ENCODE measurements at places on chromosomes 4 and X. TPM values are rescaled to one million over a fixed set of nuclear protein-coding genes. Genes with fewer than 3 reads are reported as not detected.

Gene AMER1
- total RNA-seq = 3.4 TPM

Gene MEPE
- total RNA-seq = not detected

Gene MTNR1A
- total RNA-seq = not detected

Gene TKTL2
- not detected for total RNA-seq

Gene NDP
- total RNA-seq = not detected

Gene APBB2
- 52.7 TPM for total RNA-seq

Gene ADH1A
- not detected for total RNA-seq

Gene STAP1
- not detected for total RNA-seq

Gene TRIM60
- not detected for total RNA-seq

Gene RXFP1
- not detected for total RNA-seq

DNA sequence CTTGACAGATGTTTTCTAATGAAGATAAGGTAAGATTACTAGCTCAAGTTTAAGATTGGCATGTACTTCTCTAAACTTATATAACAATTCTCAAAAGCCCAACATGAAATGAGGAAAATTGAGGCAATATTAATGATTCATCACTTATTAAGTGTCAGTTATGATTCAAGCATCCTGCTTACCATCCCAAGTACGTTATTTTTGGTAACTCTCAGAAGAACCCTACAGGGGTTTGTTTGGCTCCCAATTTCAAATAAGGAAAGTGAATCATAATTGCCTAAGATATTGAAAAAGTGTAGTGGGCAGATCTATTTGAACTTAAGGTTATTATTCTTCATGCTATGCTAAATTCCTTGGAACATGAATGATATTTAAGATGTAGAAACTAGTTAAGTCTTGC, 387.9 kb upstream of the TENM3 start:
- DNase-seq = no peak

GRCh38 chr4:181161669-181162068, 1081.5 kb upstream of the TENM3 start:
- peak; percentile 7 for DNase-seq

- no peak for DNase-seq
Observed at GRCh38 chr4:117422297-117422696, 336.9 kb upstream of the TRAM1L1 start.

GRCh38 chrX:38868941-38869401, 67.7 kb downstream of the MID1IP1 start:
- no peak for DNase-seq

DNA sequence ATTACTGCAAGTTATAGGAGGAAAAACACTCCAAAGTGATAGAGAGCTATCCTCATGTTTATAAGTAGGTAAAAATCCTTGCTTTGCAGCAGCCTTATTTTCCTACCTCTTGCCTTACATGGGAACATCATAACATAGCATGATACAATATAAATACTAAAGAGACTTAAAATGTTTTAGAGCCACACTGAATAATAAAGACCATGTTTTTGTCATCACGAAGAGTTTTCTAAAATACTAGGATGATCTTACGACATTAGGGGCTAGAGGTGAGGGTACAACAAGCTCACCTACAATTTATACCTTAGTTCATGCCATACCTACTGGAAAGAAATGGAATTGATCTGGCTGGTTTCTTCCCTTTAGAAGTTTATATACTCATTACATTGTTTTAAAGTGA, 184.8 kb downstream of the FBXW7 start:
- DNase-seq = no peak

DNA sequence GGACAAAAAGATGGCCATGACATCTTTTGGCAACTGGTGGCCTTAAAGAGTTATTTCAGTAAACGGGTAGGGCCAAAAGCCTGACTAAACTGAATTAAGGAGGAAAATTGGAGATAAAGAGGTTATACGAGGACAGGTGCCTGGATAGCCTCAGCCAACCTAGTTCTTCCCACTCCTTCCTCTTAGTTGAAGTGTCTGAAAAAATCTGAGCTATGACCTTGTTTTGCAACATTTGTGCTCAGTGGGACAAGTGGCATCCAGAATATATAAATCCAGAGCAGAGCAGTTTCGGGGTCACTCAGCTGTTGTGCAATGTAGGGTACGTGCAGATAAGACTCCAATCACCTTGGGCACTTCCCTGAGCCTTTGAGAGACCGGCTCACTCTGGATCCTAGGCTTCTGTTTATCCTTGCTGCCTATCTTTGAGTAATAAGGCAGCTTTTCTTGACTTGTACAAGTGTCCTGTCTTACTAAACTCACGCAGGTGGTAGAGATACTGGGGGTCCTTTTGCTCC, 50.2 kb upstream of the MORC4 start:
- no peak for DNase-seq

GRCh38 chr4:113049421-113050370, at the start of gene ANK2:
TSS of gene ANK2 (plus strand) at chr4:113049653. CDS start at chr4:113049729, 76 bp downstream.
- DNase-seq = no peak

- DNase-seq = no peak
Observed at GRCh38 chr4:122476126-122476525, 19.6 kb upstream of the IL2 start.

GRCh38 chr4:55635741-55636655, at the start of gene NMU:
TSS of gene NMU (minus strand) at chr4:55636298. CDS start at chr4:55636192, 106 bp downstream.
- no peak for DNase-seq

- no peak for DNase-seq
Observed at GRCh38 chrX:2650865-2651264, 40.2 kb upstream of the CD99 start.

DNA sequence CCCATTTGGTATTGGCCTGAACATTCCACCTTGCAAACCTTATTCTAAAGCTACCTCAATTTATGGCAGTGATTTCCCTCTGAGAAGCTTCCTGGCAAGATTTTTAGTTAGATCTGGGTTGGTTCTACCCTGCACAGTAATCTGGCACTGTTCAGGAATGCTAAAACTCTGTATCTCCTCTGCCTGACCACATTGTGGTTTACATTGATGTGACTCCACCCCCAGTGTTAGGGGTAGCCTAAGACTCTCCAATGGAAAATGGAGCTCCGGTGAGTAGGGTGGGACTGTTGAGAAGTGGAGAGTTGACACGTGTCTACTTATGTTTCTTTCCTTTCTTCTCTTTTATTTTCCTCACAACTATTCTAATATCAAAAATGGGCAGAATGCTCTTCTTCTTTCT, 45.4 kb downstream of the BMPR1B start:
- DNase-seq = no peak

DNA sequence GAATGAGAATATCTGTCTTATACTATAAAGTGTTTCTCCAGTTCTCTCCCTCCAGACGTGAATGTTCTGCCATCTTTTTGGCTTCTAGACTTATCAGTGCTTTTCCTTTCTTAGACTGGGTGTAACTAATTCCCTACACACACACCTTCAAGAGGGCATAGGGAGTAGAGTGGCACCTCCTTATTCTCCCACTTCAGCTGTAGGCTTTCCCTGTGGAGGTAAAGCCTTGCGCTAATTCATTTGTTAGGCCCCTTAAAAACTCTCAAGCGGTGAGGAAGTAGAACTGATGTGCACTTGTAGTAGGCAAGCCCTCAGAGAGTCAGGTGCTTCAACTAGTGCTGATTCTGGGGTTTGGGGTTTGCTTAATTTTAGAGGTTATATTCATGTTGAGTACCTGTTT, 10.0 kb downstream of the KLHL2 start:
- no peak for DNase-seq

DNA sequence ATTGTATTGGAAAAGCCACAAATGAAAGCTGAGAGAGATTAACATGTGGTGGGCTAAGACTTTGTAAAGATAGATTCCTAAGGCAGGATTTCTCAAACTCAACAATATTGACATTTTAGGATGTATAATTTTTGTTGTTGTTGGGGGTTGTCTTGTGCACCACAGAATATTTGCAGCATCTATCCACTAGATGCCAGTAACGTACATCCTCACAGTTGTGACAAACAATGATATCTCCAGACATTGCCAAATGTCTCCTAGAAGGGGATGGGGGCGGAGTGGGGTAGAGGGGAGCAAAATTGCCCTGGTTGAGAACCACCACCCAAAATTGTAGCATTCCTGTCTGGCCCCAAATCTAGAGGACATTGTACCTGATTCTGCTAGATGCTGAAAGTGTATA, 14.7 kb upstream of the CBR4 start:
- no peak for DNase-seq

DNA sequence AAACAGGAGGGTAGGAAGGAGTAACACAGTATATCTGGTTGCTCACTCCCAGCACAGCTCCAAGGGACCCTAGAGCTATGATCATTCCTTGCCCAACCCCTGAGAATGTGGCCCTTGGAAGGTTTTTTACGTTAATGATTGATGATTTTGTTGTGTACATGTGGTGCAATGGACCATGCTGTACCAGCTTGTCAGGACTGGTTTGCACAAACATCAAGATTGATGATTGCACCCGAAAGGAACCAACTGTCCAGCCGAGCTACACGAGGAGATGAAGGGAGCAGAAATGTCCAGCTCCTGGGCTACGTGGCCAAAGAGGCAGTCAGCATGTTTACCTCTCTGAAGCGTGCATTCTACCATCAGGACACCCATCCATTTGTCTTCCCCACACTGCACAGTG, 83.2 kb upstream of the USP9X start:
- no peak for DNase-seq

DNA sequence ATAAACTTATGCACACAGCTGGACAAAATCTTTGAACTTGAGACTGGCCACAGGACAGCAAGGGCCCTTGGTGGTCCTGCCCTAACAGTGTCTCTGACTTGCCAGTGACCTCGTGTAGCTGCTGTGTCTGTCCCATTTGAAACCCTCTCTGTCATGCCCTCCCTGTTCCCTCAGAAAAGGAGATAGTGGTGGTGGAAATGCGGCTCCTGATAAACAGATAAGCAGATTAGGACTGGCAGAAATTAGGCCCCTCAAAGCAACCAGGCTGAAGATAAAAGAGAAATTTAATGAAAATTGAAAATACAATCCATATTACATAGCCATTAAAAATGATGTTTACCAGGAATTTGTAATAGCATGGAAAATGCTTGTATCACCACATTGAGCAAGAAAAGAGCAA, 136.6 kb upstream of the ATP6AP2 start:
- no peak for DNase-seq

- DNase-seq = no peak
Observed at GRCh38 chr4:52135171-52135570, 84.1 kb downstream of the SPATA18 start.

GRCh38 chrX:78066110-78066509, 37.9 kb upstream of the PGK1 start:
- DNase-seq = no peak

DNA sequence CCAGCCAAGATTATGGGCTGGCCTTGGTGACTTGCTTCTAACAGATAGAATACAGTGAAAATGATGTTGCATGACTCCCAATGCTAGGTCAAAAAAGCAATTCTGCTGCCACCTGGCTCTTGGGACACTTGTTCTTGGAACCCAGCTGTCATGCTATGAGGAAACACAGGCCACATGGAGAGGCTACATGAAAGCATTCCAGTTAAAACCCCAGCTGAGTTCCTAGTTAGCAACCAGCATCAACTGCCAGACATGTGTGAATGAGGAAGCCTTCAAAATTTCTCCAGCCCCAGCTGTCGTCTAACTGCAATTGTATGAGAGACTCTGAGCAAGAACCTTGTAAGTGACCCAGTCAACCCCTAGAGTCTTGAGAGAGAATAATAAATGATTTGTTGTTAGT, 105.2 kb upstream of the FGF16 start:
- DNase-seq = no peak

GRCh38 chrX:69163936-69164741, 1.1 kb downstream of the PJA1 start:
- no peak for DNase-seq

- DNase-seq = no peak
Observed at GRCh38 chrX:45233531-45233930, 32.9 kb upstream of the DIPK2B start.

DNA sequence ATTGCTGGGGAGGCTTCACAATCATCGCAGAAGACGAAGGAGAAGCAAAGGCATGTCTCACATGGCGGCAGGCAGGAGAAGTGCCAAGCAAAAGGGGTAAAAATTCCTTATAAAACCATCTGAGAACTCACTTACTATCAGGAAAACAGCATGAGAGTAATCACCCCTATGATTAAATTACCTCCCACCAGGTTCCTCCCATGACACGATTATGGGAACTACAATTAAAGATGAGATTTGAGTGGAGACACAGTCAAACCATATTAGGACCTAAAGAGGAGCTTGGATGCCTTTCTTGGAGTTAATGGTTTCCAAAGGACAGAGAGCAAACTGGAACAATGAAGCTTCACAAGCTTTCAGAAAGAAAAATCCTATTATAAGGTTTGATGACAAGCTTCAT, 168.4 kb upstream of the SMARCAD1 start:
- DNase-seq = no peak

DNA sequence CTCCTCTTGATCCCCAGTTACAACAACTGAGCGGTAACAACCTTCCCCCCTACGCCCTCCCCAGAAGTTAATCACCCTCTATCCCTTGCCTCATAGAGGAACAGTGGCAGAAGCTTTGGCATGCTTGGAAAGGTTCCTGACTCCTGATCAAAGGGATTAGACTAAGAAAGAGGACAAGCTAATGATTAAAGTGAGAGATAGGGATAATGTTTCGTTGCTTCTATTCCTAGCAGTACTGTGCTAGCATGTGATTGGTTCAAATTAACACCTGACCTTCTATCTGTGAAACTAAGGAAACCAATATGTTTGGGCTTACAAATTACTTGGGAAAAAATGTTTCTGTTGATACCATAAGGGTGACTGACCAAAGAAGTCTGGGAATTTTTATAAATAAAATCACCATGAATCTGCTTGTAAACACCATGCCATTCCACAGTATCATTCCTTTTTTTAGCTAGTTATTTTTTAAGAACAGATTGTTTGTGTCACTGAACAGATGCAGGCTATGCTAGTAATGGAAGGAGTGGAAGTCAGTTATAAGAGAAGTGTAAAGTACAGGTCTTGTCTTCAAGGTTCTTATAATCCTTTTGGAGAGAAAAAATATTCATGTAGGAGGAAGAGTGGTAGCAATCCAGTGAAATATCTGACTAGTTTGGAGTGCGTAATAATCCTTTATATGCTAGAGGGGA, 11.3 kb upstream of the ATP1B4 start:
- no peak for DNase-seq

DNA sequence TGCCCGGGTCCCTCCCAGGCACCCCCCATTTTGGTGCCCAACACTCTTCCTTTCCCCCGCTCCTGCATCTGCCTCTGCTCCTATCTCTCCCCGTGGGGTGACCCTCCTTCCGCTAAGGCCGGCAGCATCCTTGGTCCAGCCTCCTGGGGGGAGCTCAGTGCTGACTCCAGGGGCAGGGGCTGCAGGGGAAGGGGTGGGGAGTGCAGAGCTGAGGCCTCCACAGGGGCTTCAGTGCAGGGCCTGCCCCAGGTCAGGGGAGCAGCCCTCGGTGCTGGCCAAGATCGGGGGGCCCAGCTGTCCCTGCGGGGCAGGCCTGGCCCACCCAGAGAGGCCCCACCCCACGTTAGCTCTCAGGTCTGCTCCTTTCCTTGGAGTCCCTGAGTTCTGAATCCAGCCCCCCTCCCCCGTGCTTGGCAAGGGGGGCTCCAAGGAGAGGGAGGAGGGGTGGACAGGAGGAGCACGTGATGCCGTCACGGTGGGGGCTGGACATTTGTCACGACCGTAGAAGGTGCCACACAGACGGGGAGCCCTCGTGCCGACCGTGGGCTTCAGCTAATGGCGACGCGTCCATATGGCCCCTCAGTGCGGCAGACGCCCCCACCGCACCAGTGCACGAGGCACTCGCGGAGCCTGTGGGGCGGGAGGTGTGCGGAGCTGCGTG, 63.5 kb upstream of the ADRA2C start:
- DNase-seq = no peak

GRCh38 chrX:72394518-72395170, 88.9 kb upstream of the CITED1 start:
- DNase-seq = no peak

Data from kidney epithelial cell (primary cell).